Skin of body (tissue), 3 donors: ENCODE measurements at places on chromosomes 2 and 18. TPM values are rescaled to one million over a fixed set of nuclear protein-coding genes. Genes with fewer than 3 reads are reported as not detected.

Gene GKN2
- total RNA-seq, result not detected

Gene RIT2
- total RNA-seq, result not detected

Gene VWC2L
- not detected for total RNA-seq

GRCh38 chr18:59172664-59173249, 33.1 kb downstream of the SEC11C start:
- no peak for DNase-seq

- no peak for DNase-seq
These were observed 28.2 kb downstream of the OSBPL1A start for GRCh38 chr18:24369426-24369825.

GRCh38 chr2:237132799-237133198, 47.1 kb downstream of the COPS8 start:
- DNase-seq, result no peak

GRCh38 chr2:70144443-70145143, 46.2 kb downstream of the C2orf42 start:
- no peak for DNase-seq

- no peak for DNase-seq
These were observed 514.5 kb downstream of the LRRTM4 start for GRCh38 chr2:77007686-77008085.

- no peak for DNase-seq
These were observed 89.7 kb upstream of the RNF152 start for GRCh38 chr18:61982475-61982874.

DNA sequence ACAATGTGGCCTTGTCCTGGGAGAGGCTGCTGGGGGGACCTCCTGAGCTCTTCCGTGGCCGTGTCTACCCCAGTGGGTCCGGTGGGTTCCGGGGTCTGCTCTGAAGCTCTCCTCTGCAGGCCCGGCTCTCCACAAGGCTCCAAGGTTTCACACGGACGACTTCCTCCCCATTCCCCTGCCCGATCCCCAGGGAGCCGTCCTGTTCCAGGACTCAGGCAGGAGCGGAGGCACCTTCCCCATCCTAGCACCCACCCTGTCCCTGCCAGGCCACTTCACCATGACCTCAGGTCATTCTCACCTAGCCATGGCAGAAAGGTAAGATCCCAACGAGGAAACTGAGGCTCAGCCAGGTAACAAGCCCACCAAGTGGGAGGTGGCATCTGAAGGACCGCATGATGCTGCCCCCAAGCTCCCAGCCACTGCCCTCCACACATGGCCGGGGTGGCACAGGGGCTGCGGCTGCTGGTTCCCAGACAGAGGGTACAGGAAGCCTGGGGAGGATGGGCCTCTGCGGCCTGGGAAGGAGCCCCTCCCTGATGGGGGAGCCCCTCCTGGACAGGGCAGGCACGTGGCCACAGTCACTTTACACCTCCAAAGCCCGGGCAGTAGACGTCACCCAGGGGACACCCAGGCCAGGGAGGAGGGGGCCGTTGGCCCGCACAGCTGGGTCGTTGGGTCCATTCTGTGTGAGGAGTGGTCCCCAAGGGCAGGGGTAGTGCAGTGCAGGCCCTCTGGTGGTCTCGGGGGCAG, 274.0 kb downstream of the NDUFA10 start:
- no peak for DNase-seq

DNA sequence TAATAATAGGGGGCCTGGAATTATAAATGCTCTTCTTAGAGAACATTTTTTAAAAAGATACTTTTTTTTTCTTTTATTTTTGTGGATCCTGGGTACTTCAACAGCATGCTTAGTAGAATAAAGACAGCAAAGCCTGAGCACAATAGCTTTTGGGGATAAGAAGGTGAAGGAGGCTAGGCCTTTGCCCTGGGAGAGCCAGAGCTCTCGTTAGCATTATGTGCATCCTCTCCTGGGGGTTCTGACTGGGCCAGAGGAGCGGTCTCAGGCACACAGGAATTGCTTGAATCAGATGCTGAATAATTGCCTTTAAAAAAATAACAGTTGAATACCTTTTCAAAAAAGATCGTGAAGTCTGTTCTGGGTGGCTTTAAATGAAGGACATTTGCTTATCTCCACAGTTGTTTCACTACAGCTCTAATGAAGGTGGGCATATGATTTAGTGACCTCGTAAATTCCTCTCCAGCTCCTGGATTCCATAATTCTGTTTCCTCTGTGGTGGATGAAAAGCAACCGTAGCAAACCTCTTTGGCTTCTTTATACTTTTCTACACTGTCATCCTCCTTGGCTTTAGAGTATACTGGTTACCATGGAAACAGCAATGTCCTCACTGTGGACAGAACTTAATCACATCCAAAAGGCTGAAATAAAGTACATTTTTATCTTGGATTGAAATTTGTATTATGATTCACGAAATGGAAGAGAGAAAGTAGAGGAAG, 133.8 kb downstream of the MAIP1 start:
- DNase-seq, result no peak

- no peak for DNase-seq
These were observed 130.6 kb downstream of the RPRM start for GRCh38 chr2:153347818-153348495.
